Cardiac ventricle fibroblast (primary cell): ENCODE measurements at places on chromosomes 2 and 18. TPM values are rescaled to one million over a fixed set of nuclear protein-coding genes. Genes with fewer than 3 reads are reported as not detected.

TBR1 gene
- not detected in 2 replicates for total RNA-seq

CHRND gene
- total RNA-seq, result not detected in 2 replicates

NTSR2 gene
- total RNA-seq, result not detected in 2 replicates

CPO gene
- total RNA-seq, result not detected in 2 replicates

C2orf72 gene
- total RNA-seq, result 0.19 and 0.20 TPM in 2 replicates

TTC21B gene
- total RNA-seq, result 7.7 and 19.0 TPM in 2 replicates

CFAP65 gene
- 0.34 TPM in 1 of 2 replicates, not detected in the other for total RNA-seq
